ENCODE measurements at places on chromosomes 12 and 14. TPM values are rescaled to one million over a fixed set of nuclear protein-coding genes. Genes with fewer than 3 reads are reported as not detected.

Gene NPFF
- total RNA-seq, result not detected

Gene PIWIL1
- total RNA-seq, result not detected

Gene TMEM179
- 0.37 TPM for total RNA-seq

Gene LRRK2
- total RNA-seq, result 6.9 TPM

Gene TAS2R42
- not detected for total RNA-seq

Gene SLC6A15
- total RNA-seq, result not detected

GRCh38 chr12:124809878-124810277, 53.8 kb downstream of the SCARB1 start:
- H3K36me3 ChIP-seq, result peaks cover 59% of the 10 kb centered on the region
- no peaks in the 10 kb centered on the region for H3K27me3 ChIP-seq
- H3K4me1 ChIP-seq, result peaks cover 11% of the 10 kb centered on the region
- DNase-seq, result no peak

DNA sequence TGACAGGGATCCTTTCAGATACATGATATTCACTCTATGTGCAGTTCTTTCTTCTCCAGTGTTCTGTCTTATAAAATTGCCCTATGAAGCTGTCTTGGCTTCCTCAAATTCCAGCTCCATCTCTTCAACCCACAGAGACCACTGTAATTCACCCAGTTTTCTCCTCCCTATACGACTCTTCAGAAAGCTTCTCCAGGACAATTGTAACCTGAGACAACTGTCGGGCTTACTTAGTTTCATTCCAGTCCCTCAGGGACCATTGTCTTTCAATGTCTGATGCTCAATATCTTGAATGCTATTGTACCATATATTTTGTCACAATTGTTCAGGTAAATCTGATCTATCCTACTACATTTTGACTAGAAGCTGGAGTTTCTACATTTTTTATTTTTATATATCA, 345.3 kb downstream of the RPL10L start:
- H3K4me1 ChIP-seq, result no peaks in the 10 kb centered on the region
- H3K4me3 ChIP-seq, result no peak overlapping the region
- H3K27ac ChIP-seq, result no peak overlapping the region
- no peak for DNase-seq

DNA sequence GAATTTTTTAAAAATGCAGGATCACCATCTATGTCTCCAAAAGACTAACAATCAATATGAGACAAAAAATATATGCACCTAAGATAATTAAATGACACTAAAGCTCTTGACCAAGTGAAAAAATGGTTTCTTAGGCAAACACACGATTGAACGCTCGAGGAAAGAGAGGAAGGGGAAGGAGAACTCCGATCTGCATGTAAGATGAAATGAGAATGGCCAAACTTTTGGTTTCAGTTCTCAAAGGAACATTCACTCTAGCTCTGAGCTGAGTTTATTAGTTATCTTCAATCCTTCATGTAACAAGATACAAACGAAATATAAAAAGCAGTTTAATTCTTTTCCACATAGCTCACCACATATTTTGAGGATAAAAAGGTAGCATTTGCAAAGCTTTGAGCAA, 2.8 kb downstream of the DYRK4 start:
- no peak overlapping the region for H3K27ac ChIP-seq
- H3K4me1 ChIP-seq, result peaks cover 11% of the 10 kb centered on the region
- no peaks in the 10 kb centered on the region for H3K36me3 ChIP-seq
- no peak for DNase-seq
- no peak overlapping the region for H3K4me3 ChIP-seq

GRCh38 chr14:93331728-93332396, 974 bp downstream of the BTBD7 start:
- peak overlapping the region; percentile 97 for H3K27ac ChIP-seq
- H3K27me3 ChIP-seq, result no peaks in the 10 kb centered on the region
- no peaks in the 10 kb centered on the region for H3K36me3 ChIP-seq
- H3K4me3 ChIP-seq, result peak overlapping the region; percentile 60
- no peak for DNase-seq
- peaks cover 38% of the 10 kb centered on the region for H3K4me1 ChIP-seq

GRCh38 chr12:131072451-131073230, 118.9 kb downstream of the ADGRD1 start:
- H3K4me3 ChIP-seq, result no peak overlapping the region
- no peaks in the 10 kb centered on the region for H3K36me3 ChIP-seq
- no peak for DNase-seq
- no peaks in the 10 kb centered on the region for H3K27me3 ChIP-seq
- no peak overlapping the region for H3K27ac ChIP-seq

DNA sequence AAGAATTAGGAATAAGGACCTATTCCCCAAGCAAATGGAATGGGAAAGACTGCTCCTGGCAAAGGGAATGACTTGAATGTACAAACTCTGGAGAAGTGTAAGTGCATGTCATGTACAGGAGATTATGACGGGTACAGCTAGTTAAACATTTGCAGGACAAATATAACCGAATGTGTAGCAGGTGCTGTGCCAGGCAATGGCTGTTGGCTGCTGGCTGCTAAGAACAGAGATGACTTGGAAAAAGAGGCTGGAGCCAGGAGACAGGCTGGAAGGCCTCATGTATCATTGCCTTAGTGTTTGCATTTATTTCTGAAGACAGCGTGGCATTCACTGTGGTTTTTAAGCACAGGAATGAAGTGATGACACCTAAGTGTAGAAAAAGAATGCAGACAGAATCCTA, 136.8 kb downstream of the TTC8 start:
- H3K27me3 ChIP-seq, result no peaks in the 10 kb centered on the region
- no peak overlapping the region for H3K4me3 ChIP-seq
- H3K27ac ChIP-seq, result no peak overlapping the region

GRCh38 chr14:65239143-65239937, 137.0 kb upstream of the MAX start:
- no peak overlapping the region for H3K4me3 ChIP-seq
- H3K36me3 ChIP-seq, result no peaks in the 10 kb centered on the region
- no peak overlapping the region for H3K27ac ChIP-seq
- no peaks in the 10 kb centered on the region for H3K4me1 ChIP-seq

DNA sequence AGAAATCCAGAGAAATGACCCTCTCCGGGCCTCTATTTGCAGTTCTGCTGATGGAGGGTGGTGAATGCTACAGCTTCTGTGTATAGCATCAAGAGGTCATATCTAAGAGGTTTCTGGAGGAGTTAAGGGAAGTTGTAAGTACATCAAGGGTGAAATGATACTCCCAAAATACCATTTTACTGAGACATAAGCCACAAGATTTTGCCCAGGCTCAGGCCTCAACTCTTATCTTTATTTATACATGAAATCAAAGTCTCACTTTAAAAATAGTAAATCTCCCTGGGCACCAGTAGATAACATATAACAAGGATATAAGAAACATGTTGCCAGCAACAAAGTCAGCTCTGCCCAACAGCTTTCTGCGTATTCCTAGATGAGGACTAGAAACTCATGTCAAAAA, 40.4 kb downstream of the NIN start:
- H3K4me1 ChIP-seq, result no peaks in the 10 kb centered on the region
- no peak overlapping the region for H3K4me3 ChIP-seq
- no peak overlapping the region for H3K27ac ChIP-seq
- no peak for DNase-seq
- H3K27me3 ChIP-seq, result no peaks in the 10 kb centered on the region
- no peaks in the 10 kb centered on the region for H3K36me3 ChIP-seq

- no peaks in the 10 kb centered on the region for H3K36me3 ChIP-seq
- H3K4me1 ChIP-seq, result peaks cover 7% of the 10 kb centered on the region
- no peaks in the 10 kb centered on the region for H3K27me3 ChIP-seq
- no peak for DNase-seq
Measured at GRCh38 chr12:69044887-69045286, 111.9 kb upstream of the CPM start.

DNA sequence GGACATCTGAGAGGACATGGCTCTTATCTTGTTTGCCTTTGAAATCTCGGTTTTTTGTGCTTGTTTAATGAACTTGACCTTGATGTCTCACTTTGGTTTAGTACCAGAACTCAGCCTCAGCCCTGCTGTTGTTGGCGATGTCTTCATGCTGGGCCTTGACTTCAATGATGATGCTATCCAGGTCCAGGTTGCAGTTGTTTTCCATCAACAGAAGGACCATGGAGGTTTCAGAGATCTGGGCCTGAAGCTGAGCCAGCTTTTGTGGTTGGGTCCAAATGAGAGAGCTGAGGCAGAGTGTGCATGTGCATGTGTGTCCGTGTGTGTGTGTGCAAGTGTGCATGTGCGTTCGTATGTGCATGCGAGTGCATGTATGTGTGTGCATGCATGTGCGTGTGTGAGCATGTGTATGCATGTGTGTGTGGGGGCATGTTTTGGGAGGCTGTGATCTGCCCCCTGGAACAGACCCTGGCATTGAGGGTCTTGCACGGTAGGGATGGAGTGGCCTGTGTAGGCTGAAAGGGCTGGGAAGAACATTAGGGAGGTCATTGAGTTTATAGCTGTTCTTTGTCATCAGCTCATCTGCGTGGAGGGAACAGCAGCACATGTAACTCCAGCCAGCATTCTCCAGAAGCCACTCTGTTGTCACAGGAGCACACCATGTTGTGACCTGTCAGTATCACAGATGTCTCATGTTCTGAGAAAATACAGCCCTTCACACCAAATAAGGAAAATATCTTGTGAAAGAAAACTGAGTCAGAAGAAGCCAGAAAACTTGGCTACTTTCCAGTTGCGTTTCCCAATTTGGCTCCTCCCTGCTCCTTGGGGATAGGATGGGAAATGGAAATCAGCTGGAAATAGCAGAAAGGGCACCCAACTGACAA, 10.0 kb upstream of the KRT82 start:
- H3K4me3 ChIP-seq, result no peak overlapping the region
- no peak for DNase-seq
- no peaks in the 10 kb centered on the region for H3K4me1 ChIP-seq

DNA sequence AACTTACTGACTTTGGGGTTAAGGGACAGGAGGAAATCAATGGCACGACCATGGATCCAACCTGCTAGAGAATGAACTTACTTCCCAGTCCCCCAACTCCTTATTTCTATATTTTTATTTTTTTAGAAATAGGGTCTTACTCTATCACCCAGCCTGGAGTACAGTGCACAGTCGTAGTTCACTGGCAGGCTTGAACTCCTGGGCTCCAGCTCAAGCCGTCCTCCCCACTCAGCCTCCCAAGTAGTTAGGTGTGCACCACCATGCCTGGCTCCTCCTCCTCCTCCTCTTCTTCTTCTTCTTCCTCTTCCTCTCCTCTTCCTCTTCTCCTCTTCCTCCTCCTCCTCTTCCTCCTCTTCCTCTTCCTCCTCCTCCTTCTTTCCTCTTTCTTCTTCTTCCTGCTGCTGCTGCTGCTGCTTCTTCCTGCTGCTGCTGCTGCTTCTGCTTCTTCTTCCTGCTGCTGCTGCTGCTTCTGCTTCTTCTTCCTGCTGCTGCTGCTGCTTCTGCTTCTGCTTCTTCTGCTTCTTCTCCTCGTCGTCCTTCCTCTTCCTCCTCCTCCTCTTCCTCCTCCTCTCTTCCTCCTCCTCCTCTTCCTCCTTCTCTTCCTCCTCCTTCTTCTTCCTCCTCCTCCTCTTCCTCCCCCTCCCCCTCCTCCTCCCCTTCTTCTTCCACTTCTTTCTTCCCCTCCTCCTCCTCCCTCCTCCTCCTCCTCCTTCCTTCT, 390.1 kb upstream of the RGS6 start:
- H3K27ac ChIP-seq, result no peak overlapping the region
- no peaks in the 10 kb centered on the region for H3K27me3 ChIP-seq
- no peak overlapping the region for H3K4me3 ChIP-seq
- H3K4me1 ChIP-seq, result peaks cover 4% of the 10 kb centered on the region
- no peak for DNase-seq
- no peaks in the 10 kb centered on the region for H3K36me3 ChIP-seq

GRCh38 chr14:99015833-99016232, 256.2 kb downstream of the BCL11B start:
- H3K27ac ChIP-seq, result no peak overlapping the region
- no peaks in the 10 kb centered on the region for H3K27me3 ChIP-seq
- no peak for DNase-seq
- H3K4me3 ChIP-seq, result no peak overlapping the region
- no peaks in the 10 kb centered on the region for H3K4me1 ChIP-seq
- no peaks in the 10 kb centered on the region for H3K36me3 ChIP-seq

DNA sequence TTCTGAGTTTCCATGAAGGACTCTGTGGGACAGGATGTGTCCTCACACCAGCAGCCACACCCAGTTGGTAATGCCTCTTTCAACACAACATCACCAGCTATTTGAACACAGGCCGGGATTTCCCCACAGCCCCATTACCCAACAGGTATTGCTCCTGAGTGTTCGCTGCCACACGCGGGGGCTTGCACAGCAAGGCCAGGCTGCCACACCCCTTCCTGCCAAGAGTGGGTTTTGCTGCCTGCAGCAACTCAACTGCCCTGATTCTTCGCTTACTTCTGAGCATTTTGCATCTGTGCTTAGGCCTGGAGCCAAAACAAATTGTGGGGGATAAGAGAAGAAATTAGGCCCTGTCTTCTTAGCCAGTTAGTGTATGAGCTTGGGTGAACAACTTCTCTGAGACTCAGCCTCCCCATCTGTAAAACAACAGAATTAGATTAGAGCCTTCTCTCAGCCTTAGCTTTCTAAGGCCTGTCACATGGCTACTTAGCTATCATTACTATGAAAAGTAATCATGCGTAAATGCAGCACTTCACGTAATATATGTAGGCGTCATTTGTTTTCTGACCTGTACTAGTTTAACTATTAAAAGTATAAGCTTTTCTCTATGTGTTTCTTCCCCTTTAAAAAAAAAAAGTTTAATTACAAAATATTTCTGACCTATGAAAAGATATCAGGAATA, 20.0 kb downstream of the CKAP4 start:
- H3K27ac ChIP-seq, result no peak overlapping the region
- no peaks in the 10 kb centered on the region for H3K27me3 ChIP-seq
- H3K36me3 ChIP-seq, result no peaks in the 10 kb centered on the region
- H3K4me3 ChIP-seq, result no peak overlapping the region
- peaks cover 3% of the 10 kb centered on the region for H3K4me1 ChIP-seq

All from liver (tissue), 10 donors.